CD4-positive, alpha-beta T cell treated with Interleukin-17A for 4 hours (primary cell): ENCODE measurements at places on chromosomes 4 and X.

DNA sequence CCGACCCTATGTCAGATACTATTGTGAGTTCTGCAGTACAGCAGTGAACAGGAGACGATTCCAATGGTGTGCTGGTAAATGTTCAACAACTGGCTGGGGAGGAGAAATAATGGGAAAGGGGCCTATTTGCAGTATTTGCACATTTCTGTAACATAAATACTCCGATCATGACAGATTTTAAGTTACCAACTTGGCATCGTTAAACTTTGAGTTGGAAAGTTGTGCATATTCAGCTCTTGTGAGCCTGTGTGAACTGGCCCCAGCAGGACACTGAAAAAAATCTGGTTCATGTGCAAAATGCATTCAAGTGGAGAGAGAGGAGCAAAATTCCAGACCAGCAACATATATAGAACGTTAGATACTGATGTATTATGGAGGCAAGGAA is 175.0 kb downstream of the MAPK10 start:
- DNase-seq: no peak

- no peak for DNase-seq
Observed at GRCh38 chr4:103289186-103289585, 91.0 kb upstream of the CENPE start.

GRCh38 chr4:150080337-150080736 is 2.1 kb downstream of the DCLK2 start:
- DNase-seq: no peak

- DNase-seq: no peak
Observed at GRCh38 chr4:74038086-74038424, 434 bp downstream of the CXCL3 start.

- DNase-seq: no peak
Observed at GRCh38 chr4:38605753-38606586, 58.0 kb upstream of the KLF3 start.

DNA sequence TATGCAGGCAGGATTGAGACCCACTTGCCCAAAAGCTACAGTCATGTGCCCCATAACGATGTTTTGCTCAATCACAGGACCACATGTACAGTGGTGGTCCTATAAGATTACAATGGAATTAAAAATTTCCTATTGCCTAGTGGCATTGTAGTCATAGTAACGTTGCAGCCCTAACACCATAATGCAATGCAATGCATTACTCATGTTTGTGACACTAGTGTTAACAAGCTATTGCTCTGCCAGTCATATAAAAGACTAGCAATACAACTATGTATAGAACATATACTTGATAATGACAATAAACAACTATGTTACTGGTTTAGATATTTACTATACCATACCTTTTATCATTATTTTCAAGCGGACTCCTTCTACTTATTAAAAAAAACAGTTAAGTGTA is 50.6 kb downstream of the VGLL1 start:
- DNase-seq: no peak

GRCh38 chrX:103063918-103064434 is at the start of gene BEX1:
Gene BEX1, minus strand, starts transcription at chrX:103064171. Its CDS starts 897 bp downstream, at chrX:103063274.
- no peak for DNase-seq

- no peak for DNase-seq
Observed at GRCh38 chr4:53656421-53656981, 65.2 kb upstream of the LNX1 start.

DNA sequence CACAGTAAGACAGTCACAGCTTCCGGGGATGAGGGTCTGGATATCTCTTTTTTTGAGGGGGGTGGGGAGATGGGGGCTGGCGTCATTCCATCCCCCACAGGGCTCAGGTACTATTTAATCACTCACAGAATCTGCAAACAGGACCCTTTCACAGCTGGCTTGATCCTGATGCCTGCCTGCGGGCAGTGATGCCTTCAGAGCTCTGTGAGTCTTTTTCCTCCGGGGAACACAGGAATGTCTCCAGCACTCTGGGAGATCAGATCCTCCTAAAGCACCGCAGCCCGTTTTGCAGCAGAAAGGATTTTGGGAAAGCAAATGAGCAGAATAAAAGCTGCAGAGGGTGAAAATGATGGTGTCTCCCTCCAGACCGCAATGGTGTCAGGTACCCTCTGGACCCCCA is 13.2 kb upstream of the SHOX start:
- DNase-seq: no peak
